ENCODE measurements at places on chromosomes 6 and 20.

- peak; percentile 61 for DNase-seq
Measured at GRCh38 chr6:138970856-138971425, 17.1 kb downstream of the REPS1 start.

GRCh38 chr6:15586503-15586902 is 76.3 kb downstream of the DTNBP1 start:
- no peak for DNase-seq

- DNase-seq = no peak
Measured at GRCh38 chr6:3939368-3939958, 90.3 kb downstream of the FAM50B start.

DNA sequence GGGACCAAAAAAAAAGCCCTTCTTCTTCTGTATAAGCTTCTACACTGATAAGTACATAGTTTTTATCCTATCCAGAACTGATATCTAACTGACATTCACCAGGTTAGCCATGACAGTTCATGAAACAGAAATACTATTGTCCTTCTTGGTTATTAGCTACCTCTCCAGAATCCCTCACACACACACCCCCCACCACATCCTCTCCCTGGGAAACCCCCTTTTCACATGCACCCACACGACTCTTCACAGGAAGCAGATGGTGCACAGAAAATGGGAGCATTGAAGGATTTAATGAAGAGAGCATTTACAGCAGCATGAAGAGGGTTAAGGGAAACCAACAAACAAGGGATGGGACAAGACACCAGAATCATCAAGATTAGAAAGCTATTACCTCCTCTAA is 88.9 kb downstream of the FHL5 start:
- no peak for DNase-seq

DNA sequence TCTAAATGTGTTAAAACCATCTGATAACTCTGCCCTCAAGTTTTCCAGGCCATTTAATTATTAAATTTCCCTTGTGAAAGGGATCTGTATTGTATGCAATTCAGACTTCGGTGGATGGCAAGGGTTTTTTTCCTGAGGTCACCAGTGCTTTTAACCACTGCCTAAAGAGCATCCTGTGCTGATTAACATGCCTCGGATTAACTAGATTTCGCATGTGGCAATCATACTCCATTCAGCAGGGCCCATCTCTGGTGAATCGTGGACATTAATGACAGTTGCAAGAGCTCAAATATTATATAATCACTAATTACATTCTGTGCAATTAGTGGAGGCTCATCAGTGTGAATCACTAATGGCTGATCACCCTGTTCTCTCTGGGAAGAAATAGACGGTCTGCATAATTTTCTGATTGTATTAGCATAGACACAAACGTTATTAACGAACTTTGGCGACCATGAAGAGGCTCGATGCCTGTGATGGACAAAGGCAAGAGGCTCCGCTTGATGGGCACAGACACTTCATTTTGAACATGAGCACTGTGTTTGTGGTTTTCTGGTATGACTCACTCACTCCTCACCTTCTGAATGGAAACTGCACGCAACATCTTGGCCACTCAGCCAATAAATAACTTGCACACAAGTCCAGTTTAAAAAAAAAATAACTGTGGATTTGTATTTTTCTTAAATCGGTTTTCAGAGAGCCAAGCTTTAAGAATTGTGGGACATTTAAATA is 31.4 kb downstream of the LINC00237 start:
- no peak for DNase-seq

DNA sequence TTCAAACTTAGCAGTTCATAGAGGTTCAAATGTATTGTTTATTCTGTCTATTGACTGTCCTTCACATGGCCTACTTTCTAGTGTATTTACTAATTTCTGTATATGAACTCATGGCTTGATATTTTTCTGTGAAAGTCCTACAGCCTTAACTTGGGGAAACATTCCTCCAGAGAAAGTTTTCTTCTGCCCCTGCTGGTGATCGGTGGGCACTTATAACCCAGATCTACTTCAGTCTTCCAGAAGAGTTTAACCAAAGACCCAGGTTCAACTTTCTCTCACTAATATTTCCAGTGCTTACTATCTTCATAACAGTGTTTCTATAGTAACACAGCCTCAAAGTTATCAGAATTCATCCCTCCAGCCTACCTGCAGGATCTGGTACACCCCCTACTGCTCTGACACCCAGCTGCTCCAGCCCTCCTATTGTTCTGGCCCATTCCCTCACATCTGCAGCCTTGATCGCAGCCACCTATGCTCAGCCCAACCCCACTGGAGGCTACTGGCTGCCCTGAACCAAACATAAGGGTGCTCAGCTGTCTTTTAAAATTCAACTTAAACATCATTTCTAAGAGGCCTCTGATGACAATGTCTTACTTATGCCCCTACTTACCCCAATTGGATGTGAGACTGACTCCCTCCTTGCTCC is 72.3 kb downstream of the TBX18 start:
- DNase-seq = no peak

DNA sequence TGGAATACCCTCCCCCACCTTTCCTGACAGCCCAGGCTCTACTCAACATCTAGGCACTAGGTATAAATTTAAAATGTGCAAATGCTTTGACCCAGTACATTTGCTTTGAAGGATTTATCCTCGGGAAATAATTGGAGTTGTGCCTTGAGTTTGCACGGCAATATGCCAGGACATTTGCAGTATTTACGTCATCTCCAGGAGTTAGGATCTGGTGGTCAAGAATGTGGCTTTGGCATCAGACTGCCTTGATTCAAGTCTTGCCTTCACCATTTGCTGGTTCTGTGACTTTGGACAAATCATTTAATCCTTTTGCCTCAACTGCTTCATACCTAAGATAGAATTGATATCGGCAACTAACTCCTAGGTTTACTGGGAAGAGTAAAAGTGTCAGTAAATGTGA is 169.6 kb downstream of the PLCB1 start:
- no peak for DNase-seq

GRCh38 chr6:105191351-105191750 is 11.5 kb upstream of the POPDC3 start:
- no peak for DNase-seq

GRCh38 chr6:46932526-46933319 is 11.0 kb upstream of the ADGRF5 start:
- DNase-seq = no peak

- DNase-seq = no peak
Measured at GRCh38 chr6:149109397-149110070, 208.0 kb upstream of the TAB2 start.

- no peak for DNase-seq
Measured at GRCh38 chr20:31538326-31538725, 24.1 kb downstream of the HM13 start.

GRCh38 chr6:35498422-35499067 is 1.7 kb upstream of the TEAD3 start:
- no peak for DNase-seq

GRCh38 chr6:30020626-30021025 is 40.4 kb upstream of the POLR1H start:
- no peak for DNase-seq

- DNase-seq = no peak
Measured at GRCh38 chr20:3782597-3782996, 1.3 kb upstream of the SPEF1 start.

DNA sequence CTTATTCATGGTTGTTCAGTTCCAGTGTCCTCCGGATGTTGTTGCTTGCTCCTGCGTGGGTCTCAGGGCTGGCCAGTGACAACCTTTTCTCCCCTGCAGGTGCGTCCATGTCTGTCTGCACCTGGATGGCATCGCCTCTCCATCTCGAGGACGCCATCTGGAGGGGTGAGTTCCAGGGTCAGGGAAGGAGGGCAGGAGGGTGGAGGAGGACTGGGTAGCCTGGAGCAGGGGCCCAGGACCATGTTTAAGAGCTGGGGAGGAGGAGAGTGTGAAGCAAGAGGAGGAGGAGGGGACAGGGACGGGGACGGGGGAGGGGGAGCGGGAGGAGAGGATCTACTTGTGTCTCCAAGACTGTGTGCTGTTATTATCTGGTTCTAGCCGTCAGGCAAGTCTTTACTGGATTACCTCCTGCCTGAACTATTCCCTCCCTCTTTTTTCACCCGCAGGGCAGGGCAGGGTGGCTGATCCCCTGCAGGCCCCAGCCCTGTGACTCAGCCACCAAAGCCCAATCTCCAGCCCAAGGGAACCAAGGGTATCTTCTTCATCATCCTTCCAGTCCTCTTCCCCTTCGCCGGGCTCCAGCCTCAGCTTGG is 32.2 kb upstream of the TULP1 start:
- DNase-seq = no peak

GRCh38 chr6:14406614-14407331 is 289.2 kb downstream of the CD83 start:
- no peak for DNase-seq

DNA sequence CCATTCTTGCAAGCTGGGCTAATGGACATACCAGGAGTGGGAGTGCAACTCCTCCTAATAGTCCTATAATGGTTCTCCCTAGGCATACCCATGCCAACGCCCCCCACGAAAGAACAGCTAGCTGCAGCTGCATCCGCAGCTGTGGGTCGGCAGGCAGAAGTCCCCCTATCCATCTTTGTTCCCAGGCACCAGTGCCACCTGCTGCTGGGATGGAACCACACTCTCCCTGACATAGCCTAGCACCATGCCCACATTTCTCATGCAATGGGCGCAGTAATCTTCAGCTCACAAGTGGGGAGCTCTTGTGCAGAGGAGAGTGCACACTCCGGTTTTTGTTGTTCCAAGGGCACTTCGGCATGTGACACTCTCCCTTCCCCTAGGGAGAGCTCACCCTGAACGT is 567.8 kb downstream of the GRIK2 start:
- DNase-seq = no peak

DNA sequence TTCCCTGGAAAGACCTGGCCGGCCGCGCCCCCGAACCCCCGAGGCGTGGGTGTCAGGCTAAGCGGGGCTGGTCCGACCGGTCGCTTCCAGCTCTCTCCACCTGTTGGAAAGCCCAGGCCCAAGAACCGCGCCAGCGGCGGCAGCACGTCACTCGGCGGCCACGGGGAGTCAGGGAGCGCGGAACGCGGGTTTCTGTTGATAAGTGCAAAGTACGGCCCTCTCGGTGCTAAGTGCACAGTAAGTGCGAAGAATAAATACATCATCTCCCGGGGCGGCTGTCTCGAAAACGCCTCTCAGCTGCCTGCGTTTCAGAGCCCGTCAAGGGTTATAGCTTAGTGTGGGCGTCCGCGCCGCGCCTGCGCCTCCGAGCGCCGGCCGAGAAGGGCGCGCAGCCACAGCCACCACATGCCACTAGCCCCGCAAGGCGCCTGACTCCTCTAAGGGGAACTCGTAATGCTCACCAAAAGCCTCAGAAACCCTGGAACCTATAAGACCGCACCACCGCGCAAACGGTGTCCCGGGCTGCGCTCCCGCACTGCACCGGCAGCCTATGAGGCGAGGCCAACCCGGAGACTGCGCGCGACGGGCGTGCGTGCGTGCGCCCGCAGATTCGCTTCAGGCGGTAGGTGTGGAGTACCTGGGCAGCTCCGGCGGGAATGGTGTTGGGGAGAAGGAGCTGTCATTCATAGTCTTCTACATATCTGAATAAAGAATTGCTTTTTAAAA is 9.2 kb upstream of the TBX18 start:
- no peak for DNase-seq

- no peak for DNase-seq
Measured at GRCh38 chr6:17276766-17277165, 4.4 kb upstream of the RBM24 start.

GRCh38 chr6:89242574-89243330 is 25.6 kb upstream of the GABRR1 start:
- peak; percentile 34 for DNase-seq

DNA sequence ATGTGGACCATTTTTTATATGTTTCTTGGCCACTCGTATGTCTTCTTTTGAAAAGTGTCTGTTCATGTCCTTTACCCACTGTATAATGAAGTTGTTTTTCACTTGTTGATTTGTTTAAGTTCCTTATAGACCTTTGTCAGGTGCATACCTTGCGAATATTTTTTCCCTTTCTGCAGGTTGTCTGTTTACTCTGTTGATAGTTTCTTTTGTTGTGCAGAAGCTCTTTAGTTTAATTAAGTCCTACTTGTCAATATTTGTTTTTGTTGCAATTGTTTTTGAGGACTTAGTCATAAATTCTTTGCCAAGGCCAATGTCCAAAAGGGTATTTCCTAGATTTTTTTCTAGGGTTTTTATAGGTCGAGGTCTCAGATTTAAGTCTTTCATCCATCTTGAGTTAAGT is 66.2 kb downstream of the UNC5CL start:
- no peak for DNase-seq

DNA sequence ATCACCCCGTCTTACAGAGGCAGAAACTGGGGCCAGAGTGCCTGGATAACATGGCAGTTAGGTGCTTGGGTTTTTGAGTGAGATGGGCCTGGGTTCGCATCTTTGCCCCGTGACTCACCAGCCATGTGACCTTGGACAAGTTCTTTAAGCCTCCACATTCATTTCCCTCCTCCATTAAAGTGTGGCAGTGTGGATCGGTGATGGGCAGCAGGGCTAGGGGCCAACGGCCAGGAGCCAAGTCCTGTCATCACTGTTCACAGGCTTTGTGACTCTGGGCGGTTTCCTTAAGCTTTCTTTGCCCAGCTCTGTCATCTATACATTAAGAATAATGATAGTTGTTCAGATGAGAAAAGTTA is 85.5 kb upstream of the PMEPA1 start:
- no peak for DNase-seq

DNA sequence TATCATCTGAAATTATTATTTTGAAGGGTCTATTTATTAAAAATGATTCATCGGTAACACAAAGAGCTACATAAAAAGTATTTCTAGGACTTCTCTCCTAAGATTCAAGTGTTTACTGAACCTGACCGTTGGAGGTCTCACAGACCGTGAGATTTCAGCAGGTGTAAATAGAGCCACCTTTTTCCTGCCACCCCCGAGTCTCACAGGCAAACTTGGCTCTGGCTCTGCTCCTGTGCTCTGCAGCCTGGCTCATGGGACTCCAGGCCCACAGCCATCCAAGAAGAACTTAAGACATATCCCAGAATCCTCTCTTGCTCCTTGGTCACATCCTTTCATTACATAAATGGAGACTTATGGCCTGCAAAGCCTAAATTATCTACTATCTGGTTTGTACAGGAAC is 67.8 kb upstream of the AGPAT4 start:
- DNase-seq = no peak

DNA sequence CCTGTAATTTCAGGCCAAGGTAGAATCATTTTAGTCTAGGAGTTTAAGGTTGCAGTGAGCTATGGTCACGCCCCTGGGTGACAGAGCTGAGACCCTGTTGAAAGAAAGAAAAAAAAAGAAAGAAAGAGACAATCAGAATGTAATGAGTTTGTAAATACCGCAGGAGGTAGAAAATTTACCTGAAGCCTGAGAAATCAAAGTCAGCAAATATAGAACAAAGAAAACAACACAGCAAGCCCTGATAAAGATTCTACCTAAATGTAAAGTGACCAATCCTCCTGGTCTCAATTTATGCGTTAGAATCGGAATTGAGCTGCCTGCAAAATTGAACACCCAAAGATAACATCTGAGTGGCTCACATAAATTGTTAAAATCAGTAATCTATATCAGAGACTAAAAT is 146.5 kb upstream of the ZNF184 start:
- no peak for DNase-seq

Measured in AG04450 (cell line).